ENCODE measurements at places on chromosomes 12 and 14.
A peak's percentile ranks its signal among the peaks of the same experiment; 100 is the strongest.

DNA sequence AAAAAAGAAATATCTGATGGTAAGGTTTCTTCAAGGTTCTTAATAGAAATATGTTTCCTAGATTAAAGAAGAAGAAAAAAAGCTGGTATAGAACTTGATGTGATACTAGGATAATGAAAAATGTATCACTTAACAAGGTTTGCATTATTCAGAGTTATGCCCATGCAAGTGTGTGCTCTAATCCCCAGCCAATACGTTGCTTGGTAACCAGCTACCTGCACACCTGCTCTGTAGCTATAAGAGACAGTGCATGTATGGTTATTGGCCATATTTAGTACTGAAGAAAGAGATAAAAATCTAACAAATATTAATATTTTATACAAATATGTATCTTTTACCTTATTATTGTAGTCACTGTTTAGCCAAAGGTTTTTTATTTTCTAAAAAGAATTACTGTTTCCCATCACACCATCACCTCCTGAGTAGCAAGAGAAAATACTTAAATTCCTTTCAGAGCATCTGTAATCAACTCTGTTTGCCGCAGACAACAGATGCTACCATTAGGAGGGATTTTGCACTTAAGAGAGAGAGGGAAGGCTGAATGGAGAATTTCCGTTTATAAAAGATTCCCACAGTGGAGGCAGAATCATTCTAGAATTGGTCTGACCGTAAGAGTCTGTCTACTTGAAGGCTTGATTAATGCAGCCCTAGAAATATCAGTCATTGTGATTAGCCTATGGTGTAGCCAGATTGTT is 115.6 kb downstream of the NEDD1 start:
- no peak for DNase-seq

GRCh38 chr14:54788701-54789100 is 113.9 kb downstream of the GCH1 start:
- DNase-seq = no peak

- no peak for DNase-seq
Observed at GRCh38 chr14:98963610-98964009, 308.4 kb downstream of the BCL11B start.

DNA sequence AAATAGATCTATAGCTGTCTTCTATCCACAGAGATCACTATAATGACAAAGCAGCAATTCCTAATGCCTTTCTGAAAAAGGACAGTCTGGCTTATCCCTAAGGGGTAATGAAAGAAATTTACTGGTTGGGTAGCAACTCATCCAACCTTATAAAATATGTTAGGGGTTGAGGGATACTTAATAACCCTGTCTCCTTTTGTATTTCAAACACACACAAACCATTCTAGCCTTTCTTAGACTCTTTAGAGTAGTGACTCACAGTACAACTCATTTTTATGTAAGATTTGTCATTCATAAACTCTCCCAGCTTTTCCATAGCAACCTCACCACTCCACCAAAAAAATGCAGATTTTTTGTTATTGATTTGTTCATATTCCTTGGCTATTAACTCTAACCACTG is 167.9 kb downstream of the FSCB start:
- DNase-seq = no peak

DNA sequence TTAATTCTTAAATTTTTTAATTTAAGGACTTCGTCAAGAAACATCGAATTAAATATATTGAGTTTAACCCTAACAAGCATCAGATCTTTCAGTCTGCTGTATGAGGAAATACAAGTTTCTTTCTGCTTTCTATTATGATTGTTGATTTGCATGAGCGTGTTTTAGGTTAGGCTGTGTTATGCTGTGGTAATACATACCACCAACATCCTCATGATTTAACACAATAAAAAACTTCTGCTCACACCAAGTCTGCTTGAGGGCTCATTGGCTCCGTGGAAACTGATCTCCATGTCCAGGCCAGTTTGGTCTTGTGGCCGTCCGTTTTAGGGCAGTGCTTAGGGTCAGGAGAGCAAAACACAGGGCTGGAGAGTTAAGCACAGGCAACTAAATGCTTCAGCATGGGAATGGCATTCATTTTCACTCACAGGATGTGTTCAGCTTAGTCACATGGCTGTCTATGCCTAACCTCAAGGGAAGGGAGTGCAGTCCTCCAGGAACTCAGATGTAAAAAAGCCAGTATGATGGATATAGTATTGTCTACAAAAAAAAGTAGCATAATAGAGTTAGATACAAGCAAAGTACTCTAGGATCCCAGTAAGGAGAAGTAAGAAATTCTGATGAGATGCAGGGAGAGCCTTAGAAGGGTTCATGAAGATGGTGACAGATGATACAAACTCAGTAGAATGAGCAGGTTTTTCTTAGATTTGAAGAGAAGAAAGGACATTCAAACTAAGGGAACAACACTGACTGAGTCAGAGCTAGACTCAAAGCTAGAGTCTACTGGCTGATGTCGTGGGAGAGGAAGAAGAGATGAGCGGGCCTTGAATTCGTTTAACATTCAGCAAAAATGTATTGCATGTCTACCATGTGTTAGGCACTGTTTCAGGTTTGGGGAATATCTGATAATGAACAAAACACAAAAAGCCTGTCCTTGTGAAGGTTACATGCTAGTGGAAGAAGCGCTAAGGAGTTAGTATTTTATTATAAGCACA is 16.3 kb downstream of the MARK3 start:
- DNase-seq = no peak

DNA sequence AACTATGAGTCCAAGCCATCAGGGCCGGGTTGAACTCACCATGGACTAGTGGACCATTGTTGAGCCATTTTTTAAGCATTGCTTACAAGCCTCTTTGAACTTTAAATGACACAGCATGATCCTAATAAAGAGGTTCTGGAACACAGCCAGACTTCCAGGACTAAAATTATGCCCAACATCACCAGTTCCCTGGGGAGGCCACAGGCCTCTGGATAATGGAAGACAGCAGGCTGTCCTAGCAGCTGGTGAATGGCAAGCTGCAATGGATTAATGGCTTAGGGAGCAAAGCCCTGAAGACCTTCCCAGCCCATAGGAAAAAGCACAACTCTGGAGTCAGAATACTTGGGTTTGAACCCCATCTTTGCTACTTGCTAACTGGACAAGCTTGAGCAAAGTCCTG is 71.3 kb downstream of the FLRT2 start:
- DNase-seq = no peak

DNA sequence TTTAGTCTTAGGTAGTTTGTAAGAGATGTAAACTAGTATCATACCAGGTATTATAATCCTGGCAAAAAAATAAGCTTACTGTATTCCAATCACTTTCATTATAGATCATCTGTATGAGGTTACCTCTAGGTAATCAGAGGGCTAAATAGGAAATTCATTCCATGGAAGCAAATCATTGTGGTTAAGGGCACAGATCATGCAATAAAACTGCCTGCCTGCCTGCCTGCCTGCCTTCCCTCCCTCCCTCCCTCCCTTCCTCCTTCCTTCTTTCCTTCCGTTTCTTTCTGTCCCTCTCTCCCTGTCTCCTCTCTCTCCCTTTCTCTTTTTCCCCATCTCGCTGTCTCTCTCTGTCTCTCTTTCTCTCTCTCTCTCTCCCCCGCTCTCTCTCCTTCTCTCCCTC is 3.2 kb upstream of the CLEC9A start:
- DNase-seq = no peak

- DNase-seq = no peak
Observed at GRCh38 chr14:68815298-68816182, 22.7 kb upstream of the ZFP36L1 start.

- peak; percentile 27 for DNase-seq
Observed at GRCh38 chr14:102530828-102531478, 21.4 kb upstream of the ANKRD9 start.

DNA sequence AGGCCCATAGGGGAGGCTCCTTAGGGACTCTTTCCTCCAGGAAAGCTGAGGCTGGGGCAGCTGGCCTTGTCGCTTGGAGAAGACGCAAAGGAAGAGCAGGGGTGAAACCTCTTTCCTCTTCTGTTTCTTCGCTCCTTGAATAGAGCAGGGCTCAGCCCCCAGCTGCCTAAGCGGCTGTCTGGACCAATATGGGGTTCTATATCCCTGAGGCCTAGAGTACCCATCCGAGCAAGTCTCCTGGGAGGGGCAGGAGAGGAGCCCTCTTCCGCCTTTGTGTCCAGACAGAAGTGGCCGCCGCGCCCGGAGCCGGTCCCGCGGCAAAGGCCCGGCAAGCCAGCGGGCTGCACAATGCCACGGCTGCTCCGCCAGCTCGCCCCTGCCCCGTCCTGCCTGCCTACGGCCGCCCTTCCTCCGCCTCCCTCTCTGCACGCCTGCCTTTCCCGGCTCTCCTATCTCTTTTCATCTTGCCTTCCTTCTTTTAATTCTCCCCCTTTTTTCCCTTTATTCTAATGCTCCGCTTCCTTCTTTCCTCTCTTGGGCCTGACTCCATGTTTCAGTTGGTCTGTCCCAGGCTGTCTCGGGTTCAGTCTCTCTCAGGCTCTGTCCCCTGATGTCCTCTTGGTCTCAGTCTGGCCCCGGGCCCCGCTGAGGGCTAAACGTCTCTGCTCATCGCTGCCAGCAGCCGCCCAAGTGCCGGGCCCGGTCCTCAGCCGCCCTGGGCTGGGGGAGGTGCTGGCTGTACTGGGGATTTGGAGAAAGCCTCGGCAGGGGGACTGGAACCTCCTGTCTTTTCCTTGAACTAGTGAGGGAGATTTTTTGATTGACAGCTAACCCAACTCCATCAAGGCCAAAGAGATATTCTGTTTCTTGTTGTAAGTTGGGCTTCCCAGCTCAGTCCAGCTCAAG is 2.5 kb upstream of the HOXC9 start:
- DNase-seq = no peak

GRCh38 chr12:131505561-131505960 is 205.3 kb upstream of the SFSWAP start:
- DNase-seq = no peak

DNA sequence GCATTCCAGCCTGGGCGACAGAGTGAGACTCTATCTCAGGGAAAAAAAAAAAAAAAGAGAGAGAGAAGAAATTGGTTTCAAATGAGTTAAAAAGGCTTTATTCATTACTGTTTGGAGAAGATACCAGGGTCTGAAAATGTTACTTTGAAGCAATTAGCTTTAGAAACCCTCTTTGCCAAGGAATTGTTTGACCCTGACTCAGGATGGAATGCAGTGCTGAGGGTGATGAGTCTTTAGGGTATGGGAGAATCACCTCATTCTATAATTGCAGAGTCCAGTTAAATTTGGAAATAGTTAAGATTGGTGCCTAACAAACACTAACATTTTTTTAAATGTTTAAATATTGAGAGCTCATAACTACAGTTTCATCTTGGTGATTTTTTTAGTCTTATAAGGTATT is 13.3 kb downstream of the RAP1B start:
- no peak for DNase-seq

- no peak for DNase-seq
Observed at GRCh38 chr12:13534645-13535398, 338.3 kb downstream of the EMP1 start.

GRCh38 chr12:131102493-131102931 is 148.8 kb downstream of the ADGRD1 start:
- DNase-seq = no peak

DNA sequence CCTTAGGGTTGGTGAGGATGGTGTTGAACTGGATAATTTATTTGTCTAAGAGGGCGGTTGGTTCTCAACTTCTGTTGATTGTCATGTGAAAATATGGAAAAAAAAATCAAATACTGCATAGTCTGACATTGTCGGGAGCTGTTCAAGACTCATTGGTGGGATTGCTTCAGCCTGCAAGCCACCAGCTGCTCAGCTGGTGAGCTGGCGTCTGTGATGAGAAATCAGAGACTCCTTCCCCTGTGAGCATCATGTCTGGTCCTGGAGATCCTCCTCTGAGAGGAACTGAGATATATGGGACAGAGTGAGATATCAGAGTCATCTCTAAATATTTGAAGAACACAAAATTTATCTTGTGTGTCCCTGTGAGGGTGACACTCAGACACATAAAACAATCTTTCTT is 49.9 kb downstream of the TRIM9 start:
- no peak for DNase-seq

DNA sequence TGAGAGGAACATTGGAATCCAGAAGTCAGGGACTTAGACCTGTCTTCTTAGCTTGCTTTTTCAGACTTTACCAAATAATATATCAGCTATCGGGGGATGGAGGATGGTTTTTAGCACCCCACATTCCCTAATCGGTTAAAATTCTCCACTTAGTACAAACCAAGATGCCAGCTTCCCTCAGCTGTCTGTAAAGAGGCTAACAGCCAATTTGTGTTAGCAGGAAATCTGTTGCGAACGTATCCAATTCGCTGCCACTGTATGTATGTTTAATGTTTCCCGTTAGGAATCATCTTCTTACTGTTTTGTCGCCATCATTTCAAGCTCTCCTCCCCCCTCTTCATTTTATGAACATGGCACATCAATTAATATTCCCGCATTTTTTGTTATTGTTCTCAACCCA is 289.0 kb downstream of the BCL11B start:
- no peak for DNase-seq

DNA sequence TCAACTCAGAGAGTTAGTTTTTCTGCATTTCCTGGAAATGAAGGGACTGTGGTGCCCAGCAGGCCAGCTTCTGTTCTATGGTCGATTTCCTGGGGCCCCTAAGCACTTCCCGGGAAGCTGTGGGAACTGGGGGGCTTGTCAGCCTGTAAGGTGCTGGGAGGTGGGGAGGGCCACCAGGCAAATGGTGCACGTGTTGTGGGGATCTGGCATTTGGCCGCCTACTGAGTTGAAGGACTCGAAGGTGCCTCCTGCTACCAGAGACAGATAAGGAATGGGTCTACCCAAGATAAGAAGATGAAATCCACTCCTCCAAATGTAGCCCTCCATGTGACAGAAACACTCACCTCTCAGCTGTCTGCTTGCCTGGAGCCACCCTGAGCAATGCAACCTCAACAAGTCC is 341.7 kb downstream of the DPF3 start:
- no peak for DNase-seq

GRCh38 chr14:67526676-67527459 is 6.2 kb upstream of the PLEKHH1 start:
- no peak for DNase-seq

DNA sequence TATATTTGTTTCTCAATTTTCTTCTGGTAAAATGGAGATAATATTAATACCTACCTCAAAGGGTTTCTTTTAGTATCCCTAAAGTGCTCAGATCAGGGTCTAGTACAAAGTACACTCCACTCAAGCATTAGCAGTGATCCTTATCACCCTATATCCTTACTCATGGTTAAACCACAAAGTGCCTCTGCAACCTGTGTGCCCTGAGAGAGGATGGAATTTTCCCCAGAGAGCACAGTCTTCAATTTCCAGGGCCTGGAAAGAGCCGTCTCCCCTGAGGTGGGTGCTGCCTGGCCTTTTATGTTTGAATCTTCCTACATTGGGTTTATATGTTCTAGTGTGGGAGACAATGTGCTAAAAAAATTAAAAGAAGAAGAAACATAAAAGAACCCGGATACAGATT is 183.1 kb upstream of the FBXO33 start:
- no peak for DNase-seq

DNA sequence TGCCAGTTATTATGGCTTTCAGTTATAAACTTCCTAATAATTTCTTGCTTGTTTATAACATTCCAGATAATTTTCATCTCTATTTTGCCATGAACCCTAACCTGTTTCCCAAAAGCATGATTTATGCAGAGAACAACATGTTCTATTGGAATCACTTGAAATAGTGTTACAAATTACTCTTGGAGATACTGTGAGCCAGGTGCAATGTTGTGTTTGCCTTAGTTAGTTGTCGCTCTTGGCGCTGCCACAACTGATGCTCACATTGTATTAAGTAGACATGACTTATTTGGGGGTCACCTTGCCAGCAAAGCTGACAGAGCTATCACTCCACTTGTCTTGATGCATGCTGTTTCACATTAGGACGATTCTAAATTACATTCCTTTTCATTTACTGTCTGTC is 49.4 kb downstream of the TSPAN8 start:
- no peak for DNase-seq

- no peak for DNase-seq
Observed at GRCh38 chr14:33510063-33510481, 440.8 kb downstream of the EGLN3 start.
